ENCODE measurements at places on chromosomes 11 and 22.
A peak's percentile ranks its signal among the peaks of the same experiment; 100 is the strongest.

- peak; percentile 8 for DNase-seq
Observed at GRCh38 chr11:121688860-121689614, 236.3 kb upstream of the SORL1-AS1 start.

GRCh38 chr22:23673826-23674690 is 16.8 kb upstream of the RGL4 start:
- no peak for DNase-seq

GRCh38 chr11:86627776-86628455 is 44.5 kb downstream of the ME3 start:
- DNase-seq = no peak

DNA sequence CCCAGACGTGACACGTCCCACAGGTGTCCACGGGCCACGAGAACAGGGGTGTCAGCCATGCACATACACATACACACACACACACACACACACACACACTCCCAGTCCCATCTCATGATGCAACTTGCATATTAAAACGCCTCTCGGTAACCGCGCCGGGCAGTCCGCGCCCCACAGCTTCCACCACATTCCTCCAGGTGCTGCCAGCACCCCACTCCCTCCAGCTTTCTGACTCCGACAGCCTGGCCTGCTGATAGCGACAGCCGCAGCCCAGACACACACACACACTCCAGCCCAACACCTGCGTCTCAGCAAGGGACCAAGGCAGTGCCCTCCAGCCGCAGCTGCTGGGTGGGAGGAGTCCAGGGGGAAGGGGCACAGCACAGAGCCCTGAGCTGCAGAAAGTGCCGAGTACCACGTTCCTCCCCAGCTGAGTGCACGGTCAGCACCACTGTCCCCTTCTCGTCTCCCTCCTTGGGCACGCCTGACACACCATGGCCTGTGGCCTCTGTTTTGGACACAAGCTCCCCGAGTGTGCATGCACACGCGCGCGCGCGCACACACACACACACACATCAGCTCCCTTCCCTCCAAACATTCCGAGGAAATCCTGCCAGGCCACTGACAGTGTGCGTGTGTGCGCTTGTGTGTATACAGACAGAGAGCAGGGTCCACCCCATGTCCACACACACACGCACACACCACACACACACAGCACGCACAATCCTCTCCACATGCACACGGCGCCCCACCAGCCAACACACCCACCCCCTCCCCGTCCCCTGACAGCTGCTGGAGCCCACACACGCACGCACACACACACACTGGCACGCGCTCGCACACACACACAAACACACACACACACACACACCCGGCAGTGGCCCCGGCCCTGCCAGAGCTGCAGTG is 1.2 kb downstream of the ELFN2 start:
- no peak for DNase-seq

DNA sequence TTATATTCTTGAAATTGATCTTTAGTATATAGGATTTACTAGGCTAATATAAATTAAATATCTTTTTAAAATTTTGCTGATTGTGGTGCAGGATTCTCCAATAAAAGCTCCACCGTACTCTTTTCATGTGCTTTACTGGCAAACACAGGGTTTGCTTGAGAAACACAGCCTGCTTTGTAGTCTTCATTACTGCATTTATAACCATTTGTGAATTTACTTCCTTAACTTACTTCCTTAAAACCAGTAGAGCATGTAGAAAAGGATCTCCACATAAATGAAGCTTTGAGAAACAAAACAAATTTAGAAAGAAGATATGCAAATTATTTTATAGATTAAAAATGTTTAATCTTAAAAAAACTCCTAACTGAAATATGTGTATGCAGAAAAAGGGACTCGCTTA is 28.8 kb downstream of the SWAP70 start:
- no peak for DNase-seq

- DNase-seq = peak; percentile 23
Observed at GRCh38 chr11:46105134-46105628, 16.1 kb downstream of the PHF21A start.

GRCh38 chr22:19843107-19843856 is 11.4 kb downstream of the GNB1L start:
- DNase-seq = no peak

DNA sequence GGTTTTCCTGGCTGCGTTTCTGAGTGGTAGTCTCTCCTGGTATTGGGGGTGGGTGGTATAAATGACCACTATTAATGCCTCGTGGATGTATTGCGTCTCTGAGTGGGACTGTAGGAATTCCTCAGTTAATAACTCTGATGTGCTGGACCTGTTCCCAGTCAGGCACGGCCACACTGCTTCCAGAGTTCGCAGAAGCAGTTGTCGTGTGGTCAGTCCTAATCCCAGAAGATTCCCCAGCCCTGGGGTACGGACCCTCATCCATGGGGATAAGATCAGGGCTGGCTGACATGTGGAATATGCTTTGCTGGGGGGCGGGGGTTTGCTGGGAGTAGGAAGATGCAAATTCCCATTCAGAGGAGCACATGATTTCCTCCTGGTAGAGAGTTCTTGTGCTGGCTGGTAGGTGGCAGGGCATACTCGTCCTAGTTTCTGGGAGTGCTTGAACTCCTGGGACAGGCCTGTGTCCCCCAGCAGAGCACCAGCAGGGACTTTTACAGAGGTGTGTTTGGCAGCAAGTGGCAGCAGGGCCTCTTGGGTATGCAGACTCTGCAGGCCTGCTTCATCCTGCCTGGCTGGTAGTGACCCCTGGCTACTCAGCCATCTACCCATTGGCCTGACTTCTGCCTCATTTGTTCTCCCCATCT is 157.4 kb downstream of the NAV2 start:
- no peak for DNase-seq

DNA sequence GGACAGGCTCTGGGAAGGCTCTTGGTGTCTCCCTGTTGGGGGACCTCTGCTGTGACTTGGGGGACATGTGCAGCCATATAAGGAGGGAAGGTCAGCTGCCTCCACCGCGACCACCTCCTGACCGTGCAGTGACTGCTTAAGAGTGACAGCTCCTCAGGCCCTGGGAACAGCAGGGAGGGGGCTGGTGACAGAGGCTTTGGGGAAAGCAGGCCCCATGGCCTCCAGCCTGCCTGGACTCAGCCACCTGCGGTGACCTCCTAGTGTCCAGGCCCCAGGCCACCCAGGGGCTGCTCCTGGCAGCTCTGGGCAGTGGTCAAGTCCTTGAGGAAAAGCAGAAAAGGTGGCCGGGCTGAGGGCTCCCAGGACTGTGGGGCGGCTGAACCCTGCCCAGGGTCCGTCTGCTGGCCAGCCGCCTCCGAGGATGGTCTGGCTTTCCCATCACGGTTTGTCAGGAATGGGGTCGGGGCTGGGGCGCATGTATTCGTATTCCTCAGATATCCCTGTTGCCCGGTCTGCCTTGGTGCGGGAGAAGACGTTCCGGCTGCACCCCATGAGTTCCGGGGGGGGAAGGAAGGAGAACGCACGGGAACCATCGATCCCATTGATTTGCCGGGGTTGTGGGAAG is 96.8 kb downstream of the WNT7B start:
- DNase-seq = no peak

- no peak for DNase-seq
Observed at GRCh38 chr11:113202431-113202830, 112.0 kb upstream of the TTC12 start.

GRCh38 chr11:119612814-119613213 is 116.2 kb downstream of the NECTIN1 start:
- no peak for DNase-seq

DNA sequence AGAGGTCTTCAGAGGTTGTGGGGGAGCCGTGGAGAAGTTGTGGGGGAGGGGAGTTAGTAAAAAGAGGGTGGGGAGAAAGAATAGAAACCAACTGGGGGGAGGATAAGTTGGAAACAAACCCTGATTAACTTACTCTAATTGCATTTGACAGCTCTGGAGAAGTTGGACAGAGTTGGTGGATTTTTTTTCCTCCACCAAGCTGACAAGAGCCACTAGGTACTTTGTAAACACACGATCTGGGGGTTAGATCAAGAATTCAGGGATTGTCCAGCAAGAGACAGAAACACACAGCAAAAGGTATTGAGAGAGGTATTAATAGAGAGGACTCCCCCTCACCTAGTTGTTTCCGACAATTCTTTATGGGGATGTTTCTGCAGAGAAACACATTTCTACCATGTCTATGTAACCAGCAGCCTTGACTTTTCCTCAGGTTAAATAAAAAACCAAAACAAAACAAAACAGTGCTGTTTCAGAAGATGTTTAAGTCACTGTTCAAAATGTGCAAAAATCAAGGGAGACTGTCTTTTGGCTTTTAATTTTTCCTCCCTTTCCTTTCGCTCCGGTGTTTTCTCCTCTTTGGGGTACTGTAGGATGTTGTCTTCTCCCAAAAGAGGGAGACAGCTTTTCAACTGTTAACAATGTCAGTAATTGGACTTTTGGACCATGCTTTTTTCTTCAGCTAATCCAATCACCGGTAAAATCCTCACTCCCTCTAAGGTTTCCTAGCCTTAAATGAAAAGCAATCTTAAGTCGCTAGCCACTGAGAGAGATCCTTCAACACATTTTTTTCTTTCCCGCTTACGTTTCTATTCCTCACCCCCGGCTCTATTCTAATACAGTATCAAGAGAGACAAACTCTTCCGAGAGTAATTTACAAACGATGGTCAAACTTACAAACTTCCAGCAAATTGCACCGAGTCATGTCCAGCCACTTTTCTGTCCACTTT is 708 bp downstream of the MAML2 start:
- DNase-seq = peak; percentile 49

GRCh38 chr11:36193290-36193619 is 96.0 kb downstream of the COMMD9 start:
- DNase-seq = no peak

DNA sequence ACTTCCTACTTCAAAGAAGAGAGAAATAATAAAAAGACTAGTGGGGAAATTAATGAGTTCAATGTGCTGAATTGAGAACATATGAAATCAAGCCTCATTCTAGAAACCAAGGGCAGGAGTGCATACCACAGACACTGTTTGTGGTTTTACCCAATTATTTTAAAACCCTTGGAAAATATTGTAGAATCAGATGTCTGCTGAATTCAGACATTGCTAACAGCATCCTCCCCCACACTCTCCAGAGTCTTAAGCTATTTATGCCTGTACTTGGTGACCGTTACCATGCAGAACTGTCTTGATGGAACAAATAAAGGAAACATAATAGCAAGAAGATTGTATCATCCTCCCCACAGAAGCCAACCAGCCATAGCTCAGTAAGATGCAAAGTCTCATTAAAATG is 850.1 kb downstream of the NTM start:
- DNase-seq = no peak

DNA sequence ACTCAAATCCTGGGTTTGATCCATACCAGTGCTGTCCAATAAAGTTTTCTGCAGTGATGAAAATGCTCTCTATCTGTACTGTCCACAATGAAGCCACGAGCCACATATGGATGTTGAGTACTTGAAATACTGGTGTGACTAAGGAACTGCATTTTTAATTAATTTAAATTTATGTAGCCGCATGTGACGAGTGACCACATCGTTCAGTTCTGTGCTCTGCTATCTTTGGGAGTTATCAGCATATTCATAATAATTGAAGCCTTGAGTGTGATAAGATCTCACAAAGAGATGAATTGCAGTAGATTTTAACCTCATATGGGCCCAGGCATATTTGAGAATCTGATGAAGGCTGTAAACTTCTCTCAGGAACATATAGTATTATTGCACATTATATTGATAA is 40.8 kb downstream of the GRAMD1B start:
- no peak for DNase-seq

- DNase-seq = no peak
Observed at GRCh38 chr22:44648085-44648820, 53.8 kb upstream of the PRR5 start.

DNA sequence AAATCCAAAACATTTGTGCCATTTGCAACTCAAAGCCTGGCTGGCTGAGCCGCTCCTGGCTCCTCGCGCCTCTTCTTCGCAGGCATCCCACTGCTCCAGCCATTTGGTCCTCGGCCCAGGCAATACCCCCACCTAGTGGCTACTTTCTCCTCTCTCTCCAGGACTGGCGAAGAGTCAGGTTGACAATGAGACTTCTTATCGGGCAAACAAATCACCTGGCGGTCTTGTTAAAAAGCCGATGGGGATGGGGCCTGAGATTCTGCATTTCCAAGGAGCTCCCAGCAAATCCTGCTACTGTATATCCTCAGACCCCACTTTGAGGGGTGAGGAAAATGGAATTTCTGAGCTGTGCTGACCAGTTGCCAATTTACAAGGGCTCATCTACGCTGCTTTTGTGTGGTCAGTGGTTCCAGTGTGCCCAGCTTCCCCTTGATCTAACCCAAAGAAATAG is 89.0 kb downstream of the ISX start:
- peak; percentile 62 for DNase-seq

DNA sequence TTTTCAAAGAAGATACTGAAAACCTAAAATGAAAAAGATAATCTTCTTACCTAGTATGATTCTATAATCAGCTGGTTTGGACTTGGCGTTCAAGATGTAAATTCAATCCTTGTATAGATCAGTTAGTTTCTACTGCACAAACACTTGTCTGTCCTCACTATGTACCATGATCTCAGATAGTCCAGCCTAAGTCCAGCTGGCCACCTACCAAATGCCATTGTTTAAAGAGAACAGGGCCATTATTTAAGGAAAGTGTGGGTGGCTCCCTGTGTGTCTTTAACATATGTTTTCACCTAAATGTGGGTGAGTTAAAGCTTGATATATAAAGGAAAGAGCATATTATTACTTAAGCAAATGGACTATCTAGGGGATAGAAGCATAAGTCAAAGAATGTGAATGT is 38.6 kb downstream of the BLID start:
- no peak for DNase-seq

- DNase-seq = no peak
Observed at GRCh38 chr22:44693756-44694155, 8.2 kb upstream of the PRR5 start.

DNA sequence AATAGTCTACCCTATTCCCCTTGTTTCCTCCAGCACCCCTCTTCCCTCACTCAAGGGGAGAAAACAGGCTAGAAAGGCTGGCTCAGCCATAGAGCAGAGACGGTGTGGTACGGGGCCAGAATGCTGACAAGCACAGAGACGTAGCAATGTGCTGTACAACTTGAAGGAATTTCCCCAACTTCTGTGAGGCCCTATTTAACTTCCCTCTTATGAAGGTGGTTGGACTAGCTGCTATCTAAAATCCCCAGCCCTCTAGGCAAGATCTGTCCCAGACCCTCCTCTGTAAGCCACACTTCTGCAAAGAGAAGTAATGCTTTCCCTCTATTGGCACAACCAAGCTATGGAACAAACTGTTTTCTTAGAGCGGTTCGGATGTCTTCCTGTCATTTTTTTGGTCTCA is 37.8 kb downstream of the PLEKHA7 start:
- DNase-seq = no peak

- DNase-seq = no peak
Observed at GRCh38 chr11:45343444-45343843, 57.3 kb upstream of the SYT13 start.

Measured in lung microvascular endothelial cell (primary cell).